Endodermal cell (in vitro differentiated cells): ENCODE measurements at places on chromosomes 7 and 10. TPM values are rescaled to one million over a fixed set of nuclear protein-coding genes. Genes with fewer than 3 reads are reported as not detected.

- no peaks in the 10 kb centered on the region for H3K4me1 ChIP-seq
- H3K36me3 ChIP-seq: no peaks in the 10 kb centered on the region
- DNase-seq: peak; percentile 48
- H3K27ac ChIP-seq: no peak overlapping the region
- no peaks in the 10 kb centered on the region for H3K27me3 ChIP-seq
Observed at GRCh38 chr10:65194126-65194525, 1672.9 kb downstream of the REEP3 start.

- H3K4me3 ChIP-seq: no peak overlapping the region
- H3K27me3 ChIP-seq: peaks cover 78% of the 10 kb centered on the region
- no peak for DNase-seq
- H3K36me3 ChIP-seq: no peaks in the 10 kb centered on the region
Observed at GRCh38 chr7:113890331-113891030, 28.3 kb downstream of the PPP1R3A start.

GRCh38 chr10:111137007-111137406, 60.2 kb downstream of the ADRA2A start:
- H3K27me3 ChIP-seq: peaks cover 16% of the 10 kb centered on the region
- H3K4me3 ChIP-seq: no peak overlapping the region
- no peaks in the 10 kb centered on the region for H3K36me3 ChIP-seq
- H3K27ac ChIP-seq: no peak overlapping the region
- DNase-seq: peak; percentile 82
- peaks cover 3% of the 10 kb centered on the region for H3K4me1 ChIP-seq

- H3K27ac ChIP-seq: no peak overlapping the region
- no peaks in the 10 kb centered on the region for H3K36me3 ChIP-seq
- H3K4me1 ChIP-seq: no peaks in the 10 kb centered on the region
- DNase-seq: peak; percentile 90
Observed at GRCh38 chr10:120336911-120337540, 120.0 kb upstream of the PLPP4 start.

- H3K4me1 ChIP-seq: no peaks in the 10 kb centered on the region
- no peak overlapping the region for H3K27ac ChIP-seq
- H3K4me3 ChIP-seq: no peak overlapping the region
- H3K36me3 ChIP-seq: no peaks in the 10 kb centered on the region
- no peaks in the 10 kb centered on the region for H3K27me3 ChIP-seq
- DNase-seq: no peak
Observed at GRCh38 chr10:33461295-33461640, 126.8 kb upstream of the NRP1 start.

GRCh38 chr10:87837445-87837844, 19.4 kb upstream of the ATAD1 start:
- no peak overlapping the region for H3K4me3 ChIP-seq
- DNase-seq: no peak
- H3K36me3 ChIP-seq: no peaks in the 10 kb centered on the region
- no peak overlapping the region for H3K27ac ChIP-seq
- H3K27me3 ChIP-seq: no peaks in the 10 kb centered on the region

DNA sequence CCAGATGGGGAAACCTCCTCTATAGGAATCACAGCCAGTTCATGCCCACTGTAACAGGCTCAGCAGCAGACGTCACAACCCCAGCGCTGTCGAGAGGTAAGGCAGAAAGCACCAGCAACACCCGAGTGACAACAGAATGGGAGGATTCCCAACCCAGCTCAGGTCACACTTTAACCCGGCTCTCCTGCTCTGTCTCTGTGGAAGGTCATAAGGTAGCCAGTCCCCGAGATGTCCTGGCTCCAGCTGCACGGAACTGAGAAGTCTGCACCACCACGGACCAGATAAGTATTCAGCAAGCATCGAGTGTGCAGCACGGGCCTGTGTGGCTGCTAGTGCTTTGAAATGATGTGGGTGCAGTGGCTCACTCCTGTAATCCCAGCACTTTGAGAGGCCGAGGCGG, 236.7 kb upstream of the TCERG1L start:
- no peak overlapping the region for H3K4me3 ChIP-seq
- H3K27me3 ChIP-seq: no peaks in the 10 kb centered on the region

GRCh38 chr10:131666091-131666490, 234.7 kb upstream of the PPP2R2D start:
- H3K27ac ChIP-seq: no peak overlapping the region
- no peaks in the 10 kb centered on the region for H3K27me3 ChIP-seq
- no peaks in the 10 kb centered on the region for H3K4me1 ChIP-seq
- H3K36me3 ChIP-seq: no peaks in the 10 kb centered on the region
- no peak overlapping the region for H3K4me3 ChIP-seq

GRCh38 chr10:37976880-37977203, 395 bp upstream of the ZNF25 start:
- no peaks in the 10 kb centered on the region for H3K36me3 ChIP-seq
- no peak overlapping the region for H3K27ac ChIP-seq

DNA sequence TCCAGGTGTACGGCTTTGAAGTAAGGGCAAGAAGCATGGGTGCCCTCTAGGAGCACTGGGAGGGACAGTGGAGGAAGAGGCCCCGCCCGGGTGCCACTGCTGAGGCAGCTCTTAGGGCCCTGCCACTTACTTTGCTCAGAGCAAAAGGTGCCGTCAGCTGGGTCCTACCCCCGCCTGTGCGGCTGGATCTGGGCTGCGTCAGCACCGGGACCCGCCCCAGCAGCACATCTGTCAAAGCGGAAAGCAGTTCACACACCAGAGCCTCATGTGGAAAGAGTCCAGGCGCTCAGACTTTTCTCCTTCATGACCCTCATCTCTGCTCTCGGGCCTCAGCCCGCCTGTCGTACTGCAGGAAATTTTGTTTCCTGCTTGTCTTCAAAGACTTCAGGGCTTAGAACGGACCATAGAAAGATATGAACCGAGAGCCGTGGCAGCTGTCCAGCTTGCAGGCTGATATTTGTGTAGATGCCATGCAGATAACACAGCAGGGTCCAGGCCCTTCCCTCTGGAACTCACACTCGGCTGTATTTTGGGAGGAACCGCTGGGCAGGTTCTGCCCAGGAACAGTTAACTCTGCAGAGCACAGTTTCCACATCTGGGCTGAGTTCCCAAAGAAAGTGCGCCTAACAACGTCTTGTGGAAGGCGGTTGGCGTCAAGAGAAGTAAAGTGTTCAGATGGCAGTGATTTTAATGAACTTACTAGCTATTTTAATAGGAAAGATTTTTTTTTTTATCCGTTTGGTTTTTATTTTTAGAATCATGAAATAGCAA, 44.3 kb upstream of the PRKAR1B start:
- H3K27me3 ChIP-seq: no peaks in the 10 kb centered on the region
- H3K27ac ChIP-seq: no peak overlapping the region

DNA sequence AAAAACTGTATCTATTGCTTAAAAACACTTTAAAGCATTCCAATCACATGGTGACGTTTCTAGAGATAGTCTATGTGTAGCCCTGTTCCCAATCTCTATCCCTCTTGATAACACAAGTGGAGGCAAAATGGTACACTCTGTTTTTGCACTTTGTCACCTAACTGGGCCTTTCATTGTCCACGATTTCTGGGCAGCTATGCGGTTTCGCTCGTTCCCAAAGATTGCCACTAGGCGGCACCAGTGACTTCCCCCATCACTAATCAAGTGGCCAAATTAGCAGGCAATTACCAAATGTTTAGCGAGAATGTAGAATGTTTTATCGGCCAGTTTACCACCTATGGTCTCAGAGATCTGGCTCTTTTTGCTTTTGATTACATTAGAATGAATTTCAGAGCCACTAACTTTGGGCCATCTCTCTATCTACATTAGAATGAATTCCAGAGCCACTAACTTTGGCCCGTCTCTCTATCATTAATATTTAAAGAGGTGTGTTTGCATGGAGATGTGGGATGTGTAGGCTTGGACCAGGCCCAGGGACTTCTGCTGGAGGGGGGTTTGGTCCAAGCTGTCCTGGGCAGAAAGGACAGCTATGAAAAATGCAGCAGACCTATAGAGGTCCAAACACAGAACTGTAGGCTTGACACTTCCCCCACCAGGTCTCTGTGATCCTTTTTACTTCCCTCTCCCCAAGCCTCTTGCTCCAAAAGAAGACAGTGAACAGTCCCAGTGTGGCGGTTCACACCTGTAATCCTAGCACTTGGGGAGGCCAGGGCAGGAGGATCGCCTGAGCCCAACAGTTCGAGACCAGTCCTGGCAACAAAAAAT, 90.1 kb downstream of the EPC1 start:
- H3K36me3 ChIP-seq: no peaks in the 10 kb centered on the region
- H3K4me3 ChIP-seq: no peak overlapping the region
- DNase-seq: peak; percentile 90
- peaks cover 12% of the 10 kb centered on the region for H3K4me1 ChIP-seq
- peaks cover 34% of the 10 kb centered on the region for H3K27me3 ChIP-seq

DNA sequence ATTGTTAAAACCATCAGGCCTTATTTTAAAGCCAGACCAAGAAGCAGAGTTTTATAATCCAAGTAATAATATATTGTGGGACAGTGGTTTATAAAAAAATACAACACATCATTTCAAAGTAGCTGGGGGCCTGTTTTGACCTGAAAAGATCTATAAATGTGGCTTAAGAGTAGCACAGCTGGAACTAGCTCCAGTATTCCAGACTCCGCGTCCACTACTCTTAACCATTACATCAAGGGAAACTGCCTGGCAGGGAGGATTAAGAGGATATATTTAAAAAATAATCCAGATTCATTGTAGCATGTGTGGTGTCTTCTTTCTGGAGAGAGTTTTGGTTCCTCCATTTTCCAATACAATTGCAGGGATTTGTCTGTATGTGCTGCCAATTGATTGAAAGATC, 67.3 kb downstream of the MET start:
- no peaks in the 10 kb centered on the region for H3K4me1 ChIP-seq
- H3K4me3 ChIP-seq: no peak overlapping the region
- no peaks in the 10 kb centered on the region for H3K27me3 ChIP-seq
- H3K36me3 ChIP-seq: no peaks in the 10 kb centered on the region
- H3K27ac ChIP-seq: no peak overlapping the region

GRCh38 chr7:90850471-90850870, 254.3 kb downstream of the CDK14 start:
- no peaks in the 10 kb centered on the region for H3K4me1 ChIP-seq
- no peak overlapping the region for H3K4me3 ChIP-seq
- no peak overlapping the region for H3K27ac ChIP-seq
- DNase-seq: peak; percentile 52

DNA sequence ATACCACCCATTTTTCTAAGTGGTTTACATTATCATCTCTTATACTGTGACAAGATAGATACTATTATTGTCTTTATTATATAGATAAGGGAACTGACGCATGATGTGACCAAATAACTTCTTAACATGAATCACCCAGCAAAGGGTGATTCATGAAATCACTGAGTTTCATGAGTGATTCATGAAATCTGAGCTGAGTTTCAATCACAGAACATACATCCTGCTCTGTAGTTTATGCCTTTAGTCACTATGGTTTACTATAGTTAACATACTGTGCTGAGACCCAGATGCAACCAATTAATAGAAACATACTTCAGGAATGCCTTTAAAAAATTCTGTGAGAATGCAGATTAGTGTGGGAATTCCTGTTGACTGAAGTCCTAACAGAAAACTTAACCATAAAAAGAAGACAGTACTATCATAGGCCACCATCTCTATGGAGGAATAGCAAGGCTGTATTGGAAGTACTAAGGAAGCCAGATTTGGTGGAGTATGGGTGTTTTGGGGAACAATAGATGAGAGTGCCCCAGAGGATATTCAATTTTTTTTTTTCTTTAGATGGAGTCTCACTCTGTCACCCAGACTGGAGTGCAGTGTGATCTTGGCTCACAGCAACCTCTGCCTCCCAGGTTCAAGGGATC, 43.1 kb upstream of the SEMA3A start:
- H3K4me1 ChIP-seq: no peaks in the 10 kb centered on the region
- no peak overlapping the region for H3K27ac ChIP-seq
- H3K4me3 ChIP-seq: no peak overlapping the region
- H3K36me3 ChIP-seq: no peaks in the 10 kb centered on the region
- no peaks in the 10 kb centered on the region for H3K27me3 ChIP-seq

DNA sequence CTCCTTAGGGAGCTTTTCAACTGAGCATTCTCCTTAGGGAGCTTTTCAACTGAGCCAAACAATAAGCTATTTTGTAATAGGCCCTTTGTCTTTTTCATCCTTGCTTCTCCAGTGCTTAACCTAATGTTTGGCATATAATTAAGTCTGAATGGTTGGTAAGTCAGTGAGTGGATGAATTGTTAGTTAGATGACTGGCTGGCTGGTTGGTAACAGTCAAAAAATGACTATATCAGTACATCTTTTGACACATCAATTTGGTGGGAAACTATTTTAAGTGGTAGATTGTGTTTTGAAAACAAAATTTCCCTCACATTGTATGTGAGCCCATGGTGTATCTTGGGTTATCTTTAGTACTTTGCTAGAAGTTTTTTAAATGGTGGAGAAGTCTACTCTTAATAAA, 16.4 kb downstream of the ING3 start:
- H3K4me3 ChIP-seq: no peak overlapping the region
- H3K36me3 ChIP-seq: peaks cover 53% of the 10 kb centered on the region
- no peaks in the 10 kb centered on the region for H3K4me1 ChIP-seq
- DNase-seq: no peak
- no peaks in the 10 kb centered on the region for H3K27me3 ChIP-seq

GRCh38 chr7:82549616-82550285, 106.2 kb upstream of the CACNA2D1 start:
- H3K36me3 ChIP-seq: no peaks in the 10 kb centered on the region
- H3K4me1 ChIP-seq: peaks cover 3% of the 10 kb centered on the region
- H3K27ac ChIP-seq: no peak overlapping the region
- no peak for DNase-seq
- no peaks in the 10 kb centered on the region for H3K27me3 ChIP-seq
- no peak overlapping the region for H3K4me3 ChIP-seq

GRCh38 chr7:135274495-135275268, 41.0 kb downstream of the STRA8 start:
- DNase-seq: peak; percentile 94
- H3K27ac ChIP-seq: no peak overlapping the region
- H3K4me3 ChIP-seq: no peak overlapping the region
- no peaks in the 10 kb centered on the region for H3K36me3 ChIP-seq
- peaks cover 4% of the 10 kb centered on the region for H3K27me3 ChIP-seq

Gene SPACDR
- 1.3 and 1.6 TPM in 2 replicates for total RNA-seq

Gene TLL2
- total RNA-seq: 0.16 and 0.18 TPM in 2 replicates

Gene PCLO
- 2.8 and 3.2 TPM in 2 replicates for total RNA-seq

Gene RARRES2
- 43.7 to 48.2 TPM (median 47.6 TPM) in 3 replicates for total RNA-seq

Gene HERPUD2
- 23.9 to 33.2 TPM (median 30.1 TPM) in 3 replicates for total RNA-seq

Gene CALHM2
- 0.54 and 1.0 TPM in 2 replicates for total RNA-seq

Gene CABCOCO1
- total RNA-seq: 1.1 to 3.0 TPM (median 1.2 TPM) in 3 replicates

Gene SFTPA1
- total RNA-seq: not detected in 2 replicates

Gene KLLN
- total RNA-seq: 0.32 and 0.51 TPM in 2 replicates

Gene SPDYE16
- total RNA-seq: 0.34 and 0.37 TPM in 2 replicates

Gene SLC26A3
- not detected in 3 replicates for total RNA-seq

Gene FBXL13
- total RNA-seq: 2.7 TPM in 2 replicates
